ENCODE measurements at places on chromosomes 7 and 10.

- no peak for DNase-seq
Observed at GRCh38 chr10:30121401-30121800, 62.0 kb upstream of the JCAD start.

- no peak for DNase-seq
Observed at GRCh38 chr10:51786684-51787035, 87.3 kb upstream of the CSTF2T start.

GRCh38 chr10:47049906-47050305 is 138.7 kb downstream of the PTPN20 start:
- DNase-seq, result no peak

- DNase-seq, result peak; percentile 78
Observed at GRCh38 chr10:44253769-44254462, 131.0 kb downstream of the CXCL12 start.

GRCh38 chr7:44789990-44790389 is 6.5 kb upstream of the PPIA start:
- no peak for DNase-seq

- no peak for DNase-seq
Observed at GRCh38 chr10:59335497-59335896, 26.9 kb downstream of the FAM13C start.

- DNase-seq, result no peak
Observed at GRCh38 chr7:77306231-77307067, 106.8 kb upstream of the FGL2 start.

All from Daoy (cell line).